ENCODE measurements at places on chromosomes 1 and 21.

GRCh38 chr21:23394458-23394857 is 2212.8 kb downstream of the MRPL39 start:
- DNase-seq, result no peak

GRCh38 chr1:203544978-203545816 is 51.2 kb downstream of the OPTC start:
- DNase-seq, result no peak

- DNase-seq, result peak; percentile 27
These were observed 89.7 kb downstream of the DMRTA2 start for GRCh38 chr1:50333595-50333974.

GRCh38 chr1:25799935-25800702 is at the start of gene SELENON:
Gene SELENON (plus strand): TSS chr1:25800193. CDS start chr1:25800231, 38 bp downstream.
- peak; percentile 41 for DNase-seq

- no peak for DNase-seq
These were observed 30.6 kb upstream of the USP24 start for GRCh38 chr1:55245781-55246180.

DNA sequence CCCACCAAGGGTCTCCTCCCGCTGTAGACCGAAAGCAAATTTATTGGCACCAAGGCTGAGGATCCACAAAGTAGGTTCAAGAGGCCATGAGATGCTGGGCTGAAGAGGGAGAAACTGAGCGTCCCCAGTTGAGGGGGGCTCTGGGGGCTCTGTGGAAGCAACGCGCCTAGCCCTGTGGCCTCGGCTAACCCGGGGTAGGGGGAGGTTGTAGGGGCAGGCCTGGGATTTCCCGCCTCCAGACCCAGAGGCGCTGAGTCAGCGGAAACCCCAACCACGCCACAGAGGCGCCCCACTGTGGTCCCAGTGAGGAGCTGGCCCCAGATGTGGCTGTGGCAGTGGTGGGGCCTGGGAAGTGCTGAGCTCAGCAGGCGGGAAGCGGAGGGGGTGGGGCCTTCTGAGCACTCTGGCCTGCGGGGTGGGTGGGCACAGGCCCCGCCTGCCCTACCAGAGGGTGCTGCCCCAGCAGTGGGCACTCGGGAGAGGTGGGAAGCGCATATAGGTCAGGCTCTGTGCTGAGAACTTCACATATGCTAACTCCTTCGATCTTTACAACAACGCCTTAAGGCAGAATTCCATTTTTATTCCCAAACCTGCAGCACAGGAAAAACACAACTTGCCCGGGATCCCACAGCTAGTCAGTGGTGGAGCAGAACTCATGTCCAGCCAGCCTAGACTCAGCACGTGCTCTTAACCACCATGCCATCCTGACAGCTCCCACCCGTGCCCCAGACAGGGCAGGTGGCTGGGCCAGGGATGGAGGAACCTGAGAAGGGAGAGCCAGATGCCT is 1.5 kb upstream of the COL16A1 start:
- peak; percentile 87 for DNase-seq

- no peak for DNase-seq
These were observed 120.0 kb downstream of the PEX14 start for GRCh38 chr1:10594595-10595223.

DNA sequence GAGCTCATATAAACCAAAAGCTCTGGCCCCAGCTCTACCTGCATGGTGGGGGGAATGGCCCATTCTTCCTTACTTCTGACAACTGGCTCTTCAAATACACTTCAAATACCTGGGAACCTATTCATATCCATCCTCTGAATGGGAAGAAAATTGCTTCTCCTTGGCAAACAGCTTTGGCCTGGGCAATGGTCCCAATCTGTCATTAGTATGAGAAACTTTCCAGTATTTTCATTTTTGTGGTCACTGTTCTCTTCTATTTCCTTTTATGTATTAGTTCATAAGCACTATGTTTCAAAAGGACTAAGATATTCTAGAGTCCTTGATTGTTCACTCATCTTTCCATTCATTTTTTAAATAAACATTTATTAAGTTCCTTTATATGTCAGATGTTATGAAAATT is 5.2 kb upstream of the HSD3B2 start:
- DNase-seq, result peak; percentile 44

DNA sequence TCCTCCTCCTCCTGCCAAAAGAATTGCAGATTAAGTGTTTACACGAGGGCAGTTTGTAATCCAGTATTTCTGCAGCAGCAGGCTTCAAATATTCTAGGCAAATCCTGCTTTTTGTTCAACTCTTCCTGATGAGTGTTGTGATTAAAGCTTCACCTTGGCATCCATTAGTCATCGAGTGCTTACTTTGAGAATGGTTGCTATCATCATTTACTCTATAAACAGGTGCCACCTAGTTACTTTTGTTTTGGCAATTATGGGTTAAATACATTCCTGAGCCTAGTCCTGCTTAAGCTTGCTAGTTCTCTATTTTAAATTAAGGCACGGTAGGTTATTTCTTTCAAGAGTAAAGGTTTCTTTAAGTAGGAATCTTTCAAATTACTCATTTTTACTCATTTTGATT is 20.3 kb downstream of the PDC start:
- DNase-seq, result no peak

GRCh38 chr1:62437273-62437940 is 558 bp downstream of the USP1 start:
- DNase-seq, result no peak

DNA sequence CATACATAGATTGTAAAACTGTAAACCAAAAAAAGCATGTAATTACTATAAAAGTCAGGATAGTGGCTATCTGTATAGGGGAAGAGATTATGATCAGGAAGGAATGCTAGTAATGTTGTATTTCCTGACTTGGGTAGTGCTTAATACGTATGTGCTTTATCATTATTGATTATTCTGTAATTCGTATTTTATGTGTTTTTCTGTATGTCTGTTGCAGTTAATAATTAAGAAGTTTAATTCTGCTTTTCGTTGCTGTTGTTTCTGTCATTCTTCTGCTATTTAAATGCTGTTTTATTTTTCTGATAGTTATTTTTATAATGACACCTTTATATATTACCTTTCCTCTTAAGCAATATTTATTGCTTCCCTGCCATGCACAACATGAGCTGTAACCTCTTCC is 29.3 kb upstream of the TRIM33 start:
- no peak for DNase-seq

GRCh38 chr1:183242556-183242955 is 56.5 kb downstream of the LAMC2 start:
- DNase-seq, result no peak

DNA sequence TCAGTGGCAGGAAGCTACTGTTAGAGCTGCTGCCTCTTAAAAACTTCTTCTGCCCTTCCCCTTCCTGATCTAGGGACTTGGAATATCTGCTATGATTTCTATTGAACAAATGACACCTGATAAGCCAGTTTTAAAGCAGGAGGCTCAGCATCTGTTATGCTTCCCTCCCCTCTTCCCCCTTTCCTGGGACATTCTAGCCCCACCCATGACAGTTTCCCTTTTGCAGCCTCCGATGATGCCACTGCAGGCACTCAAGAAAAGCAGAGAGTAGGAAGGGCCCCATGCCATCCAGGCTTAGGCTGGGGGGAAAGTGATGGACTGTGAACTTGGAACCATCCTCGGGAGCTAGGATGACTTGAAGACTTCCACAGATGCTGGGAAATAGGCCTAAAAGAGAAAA is 15.1 kb upstream of the EPB41 start:
- DNase-seq, result no peak

DNA sequence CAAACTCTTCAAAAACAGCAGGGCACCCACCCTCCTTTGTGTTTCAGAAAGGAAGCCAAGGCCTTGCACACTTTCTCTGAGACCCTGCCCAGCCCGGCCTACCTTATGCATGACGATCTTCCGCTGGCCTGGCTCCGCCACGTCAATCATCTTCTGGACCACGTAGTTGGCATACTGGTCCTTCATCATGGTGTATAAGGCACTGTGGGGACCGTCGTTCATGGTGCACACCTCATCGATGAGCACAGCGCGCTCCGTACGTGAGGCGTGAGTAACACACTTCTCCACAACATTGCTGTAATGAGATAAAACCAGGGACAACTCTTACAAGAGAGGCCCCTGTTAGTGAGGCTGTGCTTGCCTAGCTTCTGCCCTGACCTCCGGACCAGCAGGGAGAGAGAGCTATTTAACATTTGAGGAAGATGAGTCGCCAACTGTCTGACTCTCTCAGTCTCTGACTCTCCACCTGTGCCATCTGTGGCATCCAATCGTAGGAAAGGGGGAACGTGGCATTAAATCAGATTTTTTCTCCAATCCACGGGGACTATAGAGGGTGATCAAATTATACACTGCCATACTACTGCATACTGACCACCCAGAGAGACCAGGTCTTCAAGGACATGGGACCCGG is 28.1 kb upstream of the SDC3 start:
- no peak for DNase-seq

GRCh38 chr1:183544598-183545297 is 45.5 kb downstream of the NCF2 start:
- DNase-seq, result no peak

DNA sequence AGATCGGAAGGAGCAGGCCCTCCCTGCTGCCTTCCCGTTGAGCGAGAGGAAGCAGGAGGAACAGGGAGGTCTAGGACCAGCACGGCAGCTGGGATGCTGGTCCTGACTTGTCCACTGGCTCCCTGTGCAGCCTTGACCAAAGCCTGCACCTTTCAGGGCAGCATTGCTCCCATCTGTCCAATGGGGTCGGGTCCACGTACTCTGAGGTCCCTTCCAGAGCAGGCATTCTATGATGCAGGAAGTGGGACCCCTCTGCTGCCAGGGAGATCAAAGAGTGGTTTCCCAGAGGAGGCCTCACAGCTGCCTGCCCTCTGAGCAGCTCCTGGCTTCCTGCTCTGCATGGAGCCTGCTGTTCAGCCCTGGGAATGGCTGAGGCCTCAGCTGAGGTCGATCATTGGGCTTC is 21.7 kb upstream of the ZNF362 start:
- DNase-seq, result no peak

DNA sequence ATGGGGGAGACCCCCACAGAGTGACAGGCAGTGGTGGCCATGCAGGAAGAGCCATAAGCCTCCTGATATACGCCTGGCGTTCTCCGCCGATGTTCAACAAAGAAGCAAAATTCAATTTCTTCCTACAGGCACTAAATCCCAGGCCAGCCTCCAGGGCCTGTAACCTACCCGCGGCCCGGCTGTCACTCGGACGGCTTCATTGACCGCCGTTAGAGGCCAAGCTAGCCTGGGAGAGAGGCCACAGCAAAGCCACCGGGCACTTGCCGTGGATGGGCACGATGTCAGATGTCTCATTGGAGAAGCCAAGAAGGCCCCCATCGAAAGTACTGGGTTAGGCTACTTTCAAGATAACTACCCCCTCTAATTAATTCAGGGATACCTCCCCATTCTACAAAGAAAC is 9.7 kb downstream of the ADGRB2 start:
- no peak for DNase-seq

DNA sequence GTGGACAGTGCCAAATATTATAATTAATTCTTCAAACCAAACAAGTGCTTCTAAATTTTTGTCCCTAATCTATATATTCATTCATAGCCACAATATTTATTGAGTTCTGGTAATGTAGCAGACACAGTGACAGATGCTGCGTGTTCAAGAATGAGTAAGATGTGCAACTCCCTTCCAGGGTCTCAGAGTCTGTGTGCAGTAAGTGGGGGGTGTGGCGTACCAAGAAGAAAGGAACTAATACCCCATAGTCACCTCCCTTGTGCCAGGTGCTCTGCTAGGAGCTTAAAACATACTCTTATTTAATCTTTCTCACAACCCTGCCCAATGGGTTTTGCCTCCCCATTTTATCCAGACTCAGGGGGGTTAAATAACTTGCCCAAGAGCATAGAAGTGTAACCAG is 358.7 kb downstream of the BARHL2 start:
- DNase-seq, result no peak

GRCh38 chr1:89548122-89548857 is 23.7 kb downstream of the LRRC8B start:
- DNase-seq, result no peak

DNA sequence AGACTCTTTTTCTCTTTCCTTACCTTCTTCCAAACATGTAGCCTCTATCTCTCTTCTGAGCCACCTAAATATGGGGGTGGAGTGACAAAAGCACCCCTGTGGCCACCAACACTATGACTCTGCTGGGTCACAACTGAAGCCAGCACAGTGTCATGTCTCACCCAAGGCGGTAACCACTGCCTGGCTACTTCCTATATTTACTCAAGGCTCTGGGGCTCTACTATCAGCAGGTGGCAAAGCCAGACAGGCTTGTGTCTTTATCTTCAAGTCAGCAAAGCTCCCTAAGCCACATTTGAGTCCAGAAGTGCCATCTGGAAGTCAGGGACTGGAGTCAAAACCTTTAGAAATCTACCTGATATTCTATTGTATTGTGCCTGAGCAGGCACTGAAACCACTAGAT is 1515.2 kb downstream of the PLA2G4A start:
- DNase-seq, result no peak

- peak; percentile 14 for DNase-seq
These were observed 180.0 kb upstream of the DUSP10 start for GRCh38 chr1:221921936-221922335.

DNA sequence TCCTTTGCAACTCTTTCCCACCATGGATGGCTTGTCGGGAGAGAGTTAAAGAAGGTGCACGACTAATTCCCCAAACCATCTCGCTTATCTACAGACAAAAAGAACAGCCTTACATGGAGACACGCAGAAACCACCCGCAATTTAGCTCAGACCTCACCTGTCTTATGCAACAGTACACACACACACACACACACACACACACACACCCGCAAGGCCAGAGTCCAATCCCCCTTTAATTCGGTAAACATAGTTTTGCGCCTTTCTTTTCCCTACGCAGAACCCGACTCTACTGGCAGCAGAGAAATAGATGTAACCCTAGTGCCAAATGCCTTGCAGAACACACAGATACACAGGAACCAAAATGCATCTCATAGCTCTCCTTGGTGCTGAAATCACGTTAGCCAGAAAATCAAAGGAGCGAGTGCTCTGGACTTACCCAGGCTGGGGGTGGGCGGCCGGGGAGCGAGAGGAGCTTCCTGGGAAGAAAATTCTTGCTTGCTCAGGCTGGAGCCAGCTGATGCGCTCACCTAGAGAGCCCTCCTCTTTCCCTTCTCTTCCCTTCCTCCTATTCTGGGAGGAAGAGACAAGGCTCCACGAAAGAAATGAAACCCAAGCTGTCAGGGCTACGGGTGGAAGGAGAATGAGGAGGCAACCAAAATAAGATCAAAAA is 470 bp downstream of the TNR start:
- DNase-seq, result peak; percentile 9

- DNase-seq, result no peak
These were observed 120.7 kb downstream of the GRIK3 start for GRCh38 chr1:36913484-36914060.

DNA sequence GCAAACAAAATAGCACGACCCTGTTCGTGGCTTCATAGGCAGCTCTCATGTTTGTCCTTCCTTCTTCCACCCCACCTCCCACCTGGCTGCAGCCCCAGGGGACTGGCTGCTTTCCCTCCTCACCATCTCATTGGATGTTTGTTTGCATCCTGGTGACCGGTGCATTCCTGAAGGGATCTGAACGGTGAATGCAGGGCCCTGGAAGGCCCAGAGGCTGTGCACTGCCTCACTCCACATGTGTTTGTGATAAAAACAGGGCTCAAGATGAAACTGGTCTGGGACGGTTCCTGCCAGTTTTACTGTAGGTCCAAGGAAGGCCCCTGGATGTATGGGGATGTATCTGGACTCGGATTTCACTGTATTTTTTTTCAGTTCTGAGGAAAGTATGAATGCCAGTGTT is 42.8 kb downstream of the CNN3 start:
- DNase-seq, result peak; percentile 92
